ENCODE measurements at places on chromosomes 1 and 21.

DNA sequence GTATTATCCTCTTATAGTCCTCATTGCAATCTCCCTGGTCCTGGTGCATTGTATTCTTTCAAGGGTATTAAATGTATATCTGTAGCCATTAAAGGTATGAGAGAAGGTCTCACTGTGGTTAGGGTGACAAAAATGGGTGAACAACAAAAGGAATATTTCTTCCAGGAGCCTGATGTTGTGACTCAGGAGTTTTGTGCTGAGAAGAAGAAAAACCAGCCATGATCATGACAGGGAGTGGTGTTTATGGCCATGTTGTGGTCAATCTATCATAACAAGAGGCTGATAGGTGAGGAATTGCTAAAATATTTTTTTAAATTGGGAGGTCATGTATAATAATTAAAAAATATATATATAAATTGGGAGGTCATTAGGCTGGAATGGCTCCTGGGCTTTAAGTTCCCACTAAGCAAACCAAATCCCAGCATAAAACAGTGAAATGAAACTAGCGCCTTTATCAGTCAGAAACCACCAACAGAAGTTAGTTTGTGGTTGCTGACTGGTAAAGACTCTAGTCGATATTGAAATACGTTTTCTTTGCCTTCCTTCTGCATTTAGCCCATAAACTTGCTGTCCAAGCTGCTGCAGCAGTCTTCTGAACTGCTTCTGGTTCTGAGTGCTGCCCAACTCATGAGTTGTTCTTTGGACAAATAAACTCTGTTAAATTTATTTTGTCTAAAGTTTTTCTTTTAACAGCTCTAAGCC is 60.3 kb downstream of the TBX19 start:
- DNase-seq = no peak

GRCh38 chr1:183472488-183473216 is at the start of gene SMG7:
TSS of gene SMG7 (plus strand) at chr1:183472499. CDS start at chr1:183472621, 122 bp downstream.
- peak; percentile 50 for DNase-seq

- peak; percentile 46 for DNase-seq
Measured at GRCh38 chr1:220271706-220272046, 577 bp downstream of the RAB3GAP2 start.

DNA sequence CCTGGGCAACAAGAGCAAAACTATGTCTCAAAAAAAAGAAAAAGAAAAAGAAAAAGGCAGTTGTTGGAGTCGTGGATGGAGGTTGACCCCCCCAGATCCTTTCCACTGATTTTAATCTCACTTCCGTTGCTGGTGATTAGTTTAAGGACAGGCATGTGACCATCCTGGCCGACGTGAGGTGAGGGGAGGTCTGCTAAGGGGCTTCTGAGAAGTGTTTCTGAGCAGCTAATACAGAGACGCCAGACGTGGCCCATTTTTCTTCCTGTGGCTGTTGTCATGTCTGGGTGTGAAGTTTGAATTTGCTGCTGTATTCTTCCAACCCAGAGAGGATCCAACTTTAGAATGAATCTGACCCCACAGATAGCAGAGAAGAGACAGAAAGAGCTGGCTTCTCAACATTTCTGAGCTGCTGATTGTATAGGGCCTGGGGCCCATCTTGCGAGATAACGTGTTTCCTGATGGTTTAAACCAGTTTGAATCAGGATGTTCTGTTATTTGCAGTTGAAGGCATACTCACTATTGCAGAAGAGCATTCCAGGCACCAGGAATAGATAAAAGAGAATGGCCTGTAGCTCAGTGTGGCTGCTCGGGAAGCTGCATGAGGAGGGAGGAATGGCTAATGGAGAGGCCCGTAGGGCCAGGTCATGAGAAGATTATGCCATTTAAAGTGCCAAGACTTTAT is 22.8 kb upstream of the SSBP3 start:
- DNase-seq = no peak
